HFF-Myc (cell line): ENCODE measurements at places on chromosomes 7 and 10.

GRCh38 chr7:85554236-85555178 lies 367.7 kb upstream of the SEMA3D start:
- DNase-seq = peak; percentile 67

DNA sequence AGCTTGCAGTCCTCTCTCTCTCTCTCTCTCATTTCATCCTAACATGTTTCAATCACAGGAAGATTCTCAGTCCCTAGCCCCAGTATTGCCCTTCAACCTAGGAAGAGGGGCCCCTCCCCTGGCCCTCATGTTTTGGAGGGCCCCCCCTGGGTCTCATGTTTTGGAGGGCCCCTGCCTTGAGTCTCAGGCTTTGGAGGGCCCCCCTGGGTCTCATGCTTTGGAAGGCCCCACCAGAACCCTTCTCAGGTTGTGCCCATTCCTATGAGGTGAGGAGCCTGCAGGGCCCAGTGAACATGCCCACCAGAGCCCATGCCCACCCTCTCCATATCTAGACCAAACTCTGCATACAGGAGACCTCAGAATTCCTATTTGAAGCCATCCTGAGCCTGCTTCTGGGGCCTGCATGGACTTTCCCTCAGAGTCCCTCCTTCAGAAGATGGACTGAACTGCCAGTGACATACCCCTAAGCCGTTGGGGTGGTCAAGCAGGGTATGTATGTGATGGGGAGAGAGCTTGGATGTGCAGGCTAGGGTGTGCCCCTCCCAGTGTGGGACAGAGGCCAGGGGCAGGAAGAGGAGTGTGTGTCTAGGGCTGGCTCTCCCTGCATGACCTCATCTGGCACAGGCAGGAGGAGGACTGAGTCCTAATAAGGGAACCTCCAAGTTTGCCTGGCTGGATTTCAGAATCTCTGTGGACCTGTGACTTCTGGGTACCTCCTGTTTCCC lies 8.1 kb upstream of the VDAC2 start:
- no peak for DNase-seq

- DNase-seq = no peak
Measured at GRCh38 chr10:42950606-42951485, 126.0 kb upstream of the RET start.

DNA sequence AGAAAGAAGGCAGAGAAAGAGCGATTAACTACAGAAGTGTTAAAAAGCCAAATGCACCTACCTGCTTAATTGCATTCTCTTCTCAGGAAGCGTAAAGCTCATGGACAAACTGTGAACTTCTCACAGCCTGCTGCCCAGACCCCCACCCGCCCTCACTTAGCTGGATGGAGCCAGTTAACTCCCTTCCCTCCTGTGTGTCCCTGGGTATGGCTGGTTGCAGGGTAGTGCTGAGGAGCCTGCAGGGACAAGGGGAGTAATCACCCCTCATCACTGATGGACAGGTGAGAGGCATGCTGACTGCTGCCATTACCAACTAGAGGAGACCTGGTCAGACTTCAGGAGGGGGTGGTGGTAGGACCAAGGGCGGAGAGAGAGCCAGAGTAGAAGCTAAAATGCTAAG lies 37.5 kb downstream of the ENO4 start:
- no peak for DNase-seq

- DNase-seq = no peak
Measured at GRCh38 chr7:21480693-21481403, 53.0 kb downstream of the SP4 start.
